AG04450 (cell line): ENCODE measurements at places on chromosomes 5 and 9.
A peak's percentile ranks its signal among the peaks of the same experiment; 100 is the strongest.

GRCh38 chr5:67989456-67989855 lies 226.1 kb upstream of the PIK3R1 start:
- DNase-seq: no peak

DNA sequence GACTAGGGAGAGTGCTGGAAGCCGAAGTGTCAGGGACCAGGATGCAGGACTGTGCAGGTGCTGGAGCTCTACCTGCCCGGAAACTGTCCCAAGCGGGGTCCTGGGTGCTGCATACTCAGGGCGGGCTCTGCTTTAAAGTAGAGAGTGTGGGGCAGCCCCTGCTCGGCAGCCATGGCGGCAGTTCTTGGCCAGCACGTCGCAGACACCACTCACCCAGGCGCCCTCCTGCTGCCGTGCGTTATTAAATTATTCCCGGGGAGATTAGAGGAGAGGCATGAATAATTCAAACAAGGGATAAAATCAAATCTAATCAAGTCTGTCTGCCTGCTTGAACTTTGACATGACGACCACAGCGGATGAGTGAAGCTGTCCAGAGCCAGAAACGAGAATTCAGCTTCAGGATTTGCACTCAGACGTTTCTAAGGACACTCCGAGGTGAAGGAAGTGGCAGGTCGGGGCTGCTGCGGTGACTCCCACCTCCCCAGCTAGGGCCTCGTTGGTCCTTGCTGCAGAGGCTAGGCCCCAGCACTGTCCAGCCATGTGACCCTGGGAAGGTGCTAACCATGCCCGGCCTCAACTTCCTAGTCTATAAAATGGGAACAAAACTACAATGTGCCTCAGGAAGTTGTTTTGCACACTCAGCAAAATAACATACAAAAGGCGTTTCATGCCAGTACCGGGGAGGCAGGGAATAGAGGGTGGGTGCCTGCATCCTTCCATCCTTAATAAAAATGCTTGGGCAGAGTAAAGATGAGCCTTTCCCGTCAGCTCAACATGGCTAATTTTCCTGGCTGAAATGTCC lies 91.3 kb upstream of the ADAMTS2 start:
- DNase-seq: no peak

- DNase-seq: no peak
These were observed 1830.1 kb upstream of the NUDT12 start for GRCh38 chr5:105392710-105393149.

- DNase-seq: no peak
These were observed 10.8 kb upstream of the SLC9A3 start for GRCh38 chr5:534743-535671.

DNA sequence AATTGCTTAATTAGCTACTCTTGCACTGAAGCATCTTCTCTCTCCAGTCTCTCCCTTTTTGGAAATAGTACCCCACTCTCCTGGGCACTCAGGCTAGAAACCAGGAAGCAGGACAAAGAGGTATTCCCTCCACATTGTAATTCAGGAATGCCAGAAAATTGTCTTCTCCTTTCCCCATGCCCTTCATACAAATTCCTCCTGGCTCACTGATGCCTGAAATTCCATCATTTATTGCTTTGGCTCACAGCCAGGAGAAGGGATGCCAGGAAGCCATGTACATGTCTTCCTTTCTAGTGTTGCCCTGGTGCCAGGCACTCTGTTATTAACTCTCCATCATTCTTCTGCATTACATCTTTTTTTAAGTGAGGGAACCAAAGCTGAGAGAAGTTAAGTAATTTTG lies 716.5 kb upstream of the C9orf72 start:
- no peak for DNase-seq

- no peak for DNase-seq
These were observed 167.9 kb upstream of the GLRA1 start for GRCh38 chr5:152092580-152092979.

DNA sequence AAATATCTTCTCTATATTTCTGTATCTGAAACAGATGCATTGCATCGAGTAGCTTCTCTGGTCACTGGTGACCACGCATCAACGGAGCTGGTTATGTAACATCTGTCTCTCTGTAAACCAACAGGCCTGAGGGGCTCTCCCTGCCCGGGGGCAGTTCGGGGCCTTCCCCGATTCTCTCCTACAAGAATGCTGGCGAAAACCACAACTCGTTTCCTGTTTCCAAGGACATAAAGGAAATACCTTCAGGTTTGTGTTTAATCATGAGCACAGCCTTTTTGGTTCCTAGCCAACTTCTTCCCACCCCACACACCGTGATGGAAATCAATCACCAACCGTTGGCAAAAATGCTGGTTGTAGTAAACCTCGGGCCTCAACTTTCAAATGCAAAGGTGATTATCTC lies 25.1 kb downstream of the GDNF start:
- DNase-seq: no peak

DNA sequence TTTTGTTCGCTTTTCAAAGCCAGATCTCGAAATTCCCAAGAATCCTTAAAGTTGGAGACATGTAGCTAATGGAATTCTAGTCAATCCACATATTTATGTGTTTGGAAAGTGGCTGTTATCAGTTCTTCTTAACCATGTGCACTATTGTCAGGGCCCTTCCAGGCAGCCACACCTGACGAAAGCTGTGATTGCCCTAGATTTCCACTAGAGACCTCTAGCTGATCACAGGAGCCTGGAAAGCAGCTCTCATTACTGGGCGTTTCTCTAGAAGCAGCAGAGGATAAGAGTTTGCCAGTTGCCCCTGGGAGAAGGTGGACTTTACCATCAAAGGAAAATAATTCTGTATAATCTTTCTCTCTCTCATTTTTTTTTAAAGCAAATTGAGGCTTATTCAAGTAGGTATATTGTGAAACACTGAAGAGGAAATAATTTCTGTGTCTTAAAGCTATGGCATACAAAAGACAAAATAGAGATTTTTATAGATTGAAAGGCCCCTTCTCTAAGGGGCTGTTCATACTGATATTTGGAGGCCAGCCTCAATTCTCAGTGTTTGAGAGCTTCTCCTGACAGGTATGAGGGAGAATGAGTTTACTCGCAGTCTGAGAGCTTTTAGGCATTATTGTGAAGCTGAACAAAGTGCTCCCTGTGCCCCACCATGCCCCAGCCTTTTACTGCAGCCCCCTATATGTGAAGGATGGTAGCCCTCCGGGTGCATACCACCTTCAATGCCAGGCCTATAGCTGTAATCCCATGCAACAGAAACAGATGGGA lies 405.4 kb upstream of the ACTBL2 start:
- peak; percentile 24 for DNase-seq

GRCh38 chr5:142080248-142080647 lies 28.3 kb upstream of the NDFIP1 start:
- no peak for DNase-seq

- DNase-seq: no peak
These were observed 43.2 kb downstream of the RGMB start for GRCh38 chr5:98816582-98817222.

- DNase-seq: no peak
These were observed 18.9 kb downstream of the TCF7 start for GRCh38 chr5:134133188-134133994.

DNA sequence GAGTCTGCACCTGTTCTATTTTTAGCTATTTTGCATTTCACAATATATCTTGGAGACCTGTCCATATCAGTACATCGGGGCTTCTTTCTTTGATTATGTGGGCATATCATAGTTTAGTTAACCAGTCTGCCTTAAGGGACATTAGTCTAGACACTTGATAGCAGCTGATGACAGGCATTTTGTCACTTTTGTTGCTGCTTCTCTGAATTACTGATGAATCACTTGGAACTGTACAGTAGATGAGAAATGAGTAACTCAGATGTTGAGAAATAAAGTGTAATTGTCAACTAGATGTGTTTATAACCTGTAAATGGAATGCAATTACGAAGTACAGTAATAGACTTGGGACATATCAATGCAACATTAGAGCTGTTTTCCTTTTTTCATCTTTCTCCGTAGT lies 7.1 kb downstream of the ZFP2 start:
- DNase-seq: no peak

GRCh38 chr9:4866239-4866969 lies 73.7 kb downstream of the RCL1 start:
- no peak for DNase-seq

DNA sequence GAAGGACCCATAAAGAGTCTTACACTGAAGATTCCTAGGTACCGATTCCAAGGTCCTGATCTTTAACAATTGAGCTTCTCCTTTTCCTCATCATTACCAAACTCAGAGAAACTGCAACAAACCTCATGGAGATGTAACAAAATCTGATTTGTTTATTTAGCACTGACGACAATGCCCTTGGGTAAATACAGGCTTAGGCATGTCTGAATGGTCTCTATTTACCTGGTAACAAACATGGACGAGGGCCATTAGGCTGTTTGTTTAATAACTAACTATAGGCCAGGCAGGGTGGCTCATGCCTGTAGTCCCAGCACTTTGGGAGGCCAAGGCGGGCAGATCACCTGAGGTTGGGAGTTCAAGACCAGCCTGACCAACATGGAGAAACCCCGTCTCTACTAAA lies 333.3 kb downstream of the AGTPBP1 start:
- DNase-seq: no peak

DNA sequence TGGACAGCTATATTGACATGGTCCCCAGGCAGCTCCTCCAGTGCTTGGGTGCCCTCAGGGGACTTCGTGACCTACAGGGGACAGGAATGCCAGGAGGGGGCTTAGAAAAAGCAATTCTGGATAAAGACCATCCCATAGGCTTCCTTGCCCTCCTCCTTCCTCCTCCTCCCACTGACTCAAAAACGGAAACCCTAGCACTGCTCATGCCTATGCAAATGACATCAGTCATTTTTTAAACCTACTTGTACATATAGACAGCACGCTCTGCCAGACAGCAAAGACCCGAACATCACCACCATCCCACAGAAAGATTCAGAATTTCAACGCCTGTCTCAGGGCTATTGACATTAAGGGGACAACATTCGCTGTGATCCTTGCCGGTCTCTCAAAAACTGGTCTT lies 11.0 kb downstream of the IGFBPL1 start:
- DNase-seq: no peak

DNA sequence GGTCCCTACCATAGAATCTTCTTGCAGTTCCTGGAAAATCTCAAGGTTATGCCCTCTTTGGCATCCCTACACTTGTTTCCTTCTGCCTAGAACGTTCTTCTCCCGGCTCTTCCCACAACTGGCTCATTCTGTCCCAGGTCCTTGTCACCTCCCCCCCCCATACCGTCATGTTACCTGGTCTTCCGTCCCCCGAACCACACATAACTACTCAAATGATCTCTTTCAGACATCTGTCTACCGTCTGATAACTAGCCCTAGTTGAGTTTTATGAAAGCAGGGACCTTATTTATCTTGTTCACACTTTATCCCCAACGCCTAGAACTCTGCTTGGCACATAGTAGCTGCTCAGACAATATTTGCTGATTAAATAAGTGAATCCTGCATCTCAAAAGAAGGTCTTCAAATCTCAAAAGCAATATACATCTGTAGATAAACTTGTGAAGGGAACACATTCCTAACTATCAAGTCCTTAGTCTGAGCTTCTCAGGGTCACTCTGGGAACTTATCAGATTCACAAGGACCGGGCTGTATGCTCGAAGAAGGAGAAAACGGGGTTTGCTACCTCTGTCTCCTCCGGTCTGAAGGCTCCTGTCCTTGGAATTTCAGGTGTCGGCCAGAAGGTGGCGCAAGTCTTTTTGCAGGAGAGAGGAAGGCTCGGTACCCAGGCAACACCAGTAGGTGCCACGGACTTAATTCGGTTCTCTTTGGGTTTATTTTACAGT lies 30.0 kb downstream of the LCP2 start:
- peak; percentile 27 for DNase-seq

DNA sequence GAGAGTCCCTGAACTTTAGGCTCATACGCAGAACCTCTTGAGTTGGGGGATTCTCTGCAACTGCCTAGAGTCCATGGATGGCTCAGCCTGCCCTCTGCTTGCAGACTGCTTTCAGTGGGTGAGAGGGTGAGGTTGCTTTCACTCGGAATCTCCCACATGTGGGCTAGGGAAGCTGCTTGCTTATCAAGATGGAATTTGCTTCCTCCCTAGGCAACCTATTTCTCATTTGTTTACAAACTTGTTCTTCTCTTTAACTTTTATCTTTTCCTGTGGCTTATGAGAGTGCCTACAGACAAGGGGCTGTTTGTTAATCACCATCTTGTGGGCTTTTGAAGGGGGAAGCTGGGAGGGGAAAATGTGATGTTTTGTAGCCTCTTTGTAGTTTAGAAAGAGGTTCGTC lies 10.0 kb downstream of the TLE4 start:
- peak; percentile 76 for DNase-seq

GRCh38 chr5:76601470-76601869 lies 21.7 kb downstream of the F2RL2 start:
- DNase-seq: peak; percentile 45

DNA sequence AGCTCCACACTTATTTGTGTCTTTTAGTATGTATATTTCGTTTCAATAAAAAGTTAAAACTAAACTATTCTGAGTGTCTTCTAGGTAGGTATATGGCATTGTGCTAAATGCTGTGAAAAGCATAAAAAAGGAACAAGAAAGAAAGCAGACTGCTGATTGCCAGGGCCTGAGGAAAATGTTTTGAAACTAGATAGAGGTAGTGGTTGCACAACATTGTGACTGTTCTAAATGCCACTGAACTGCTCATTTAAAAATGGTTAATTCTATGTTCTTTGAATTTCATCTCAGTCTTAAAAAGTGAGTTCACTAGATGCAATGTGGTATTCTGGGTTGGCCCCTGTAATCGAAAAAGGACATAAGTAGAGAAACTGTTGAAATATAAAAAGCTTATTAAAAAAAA lies 2.6 kb upstream of the ALAD start:
- no peak for DNase-seq

DNA sequence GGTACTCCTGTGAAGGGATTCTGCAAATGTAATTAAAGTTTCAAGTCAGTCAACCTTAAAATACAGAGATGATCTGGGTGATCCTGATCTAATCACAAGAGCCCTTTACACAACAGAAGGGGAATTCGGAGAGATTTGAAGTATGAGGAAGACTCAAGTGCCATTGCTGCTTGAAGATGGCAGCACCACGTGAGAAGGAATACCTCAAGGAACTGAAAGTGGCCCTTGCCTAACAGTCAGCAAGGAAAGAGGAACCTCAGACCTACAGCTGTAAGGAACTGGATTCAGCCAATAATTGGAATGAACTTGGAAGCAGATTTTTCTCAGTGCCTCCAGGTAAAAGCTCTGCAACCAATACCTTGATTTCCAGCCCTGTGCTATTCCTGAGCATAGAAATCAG lies 87.4 kb downstream of the THBS4 start:
- DNase-seq: no peak

DNA sequence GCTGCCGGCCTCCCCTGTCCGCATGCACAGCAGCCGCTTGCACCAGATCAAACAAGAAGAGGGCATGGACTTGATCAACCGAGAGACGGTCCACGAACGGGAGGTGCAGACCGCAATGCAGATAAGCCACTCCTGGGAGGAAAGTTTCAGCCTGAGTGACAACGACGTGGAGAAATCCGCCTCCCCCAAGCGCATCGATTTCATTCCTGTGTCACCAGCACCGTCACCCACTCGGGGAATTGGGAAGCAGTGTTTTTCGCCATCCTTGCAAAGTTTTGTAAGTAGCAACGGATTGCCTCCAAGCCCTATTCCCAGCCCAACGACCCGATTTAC lies 75.3 kb downstream of the PIP5K1B start:
- DNase-seq: no peak
